ENCODE measurements at places on chromosomes 13 and 19. TPM values are rescaled to one million over a fixed set of nuclear protein-coding genes. Genes with fewer than 3 reads are reported as not detected.
A peak's percentile ranks its signal among the peaks of the same experiment; 100 is the strongest.

DNA sequence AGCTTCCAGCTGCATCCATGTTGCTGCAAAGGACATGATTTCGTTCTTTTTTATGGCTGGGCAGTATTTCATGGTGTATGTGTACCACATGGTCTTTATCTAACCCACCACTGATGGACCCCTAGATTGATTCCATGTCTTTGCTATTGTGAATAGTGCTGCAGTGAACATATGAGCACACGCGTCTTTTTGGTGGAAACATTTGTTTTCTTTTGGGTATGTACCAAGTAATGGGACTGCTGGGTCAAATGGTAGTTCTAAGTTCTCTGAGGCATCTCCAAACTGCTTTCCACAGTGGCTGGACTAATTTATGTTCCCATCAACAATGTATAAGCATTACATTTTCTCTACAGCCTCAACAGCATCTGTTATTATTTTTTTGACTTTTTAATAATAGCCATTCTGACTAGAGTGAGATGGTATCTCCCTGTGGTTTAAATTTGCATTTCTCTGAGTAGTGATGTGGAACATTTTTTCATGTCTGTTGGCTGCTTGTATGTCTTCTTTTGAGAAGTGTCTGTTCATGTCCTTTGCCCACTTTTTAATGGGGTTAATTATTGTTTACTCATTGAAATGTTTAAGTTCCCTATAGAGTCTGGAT, 6.8 kb upstream of the UBE2L5 start:
- DNase-seq = no peak

The ZNF433 gene
- not detected for total RNA-seq

GRCh38 chr13:108786456-108787200, 157.2 kb downstream of the MYO16 start:
- no peak for DNase-seq

- DNase-seq = no peak
Observed at GRCh38 chr19:18539372-18539771, 4.0 kb downstream of the FKBP8 start.

The OR7A5 gene
- total RNA-seq = not detected

DNA sequence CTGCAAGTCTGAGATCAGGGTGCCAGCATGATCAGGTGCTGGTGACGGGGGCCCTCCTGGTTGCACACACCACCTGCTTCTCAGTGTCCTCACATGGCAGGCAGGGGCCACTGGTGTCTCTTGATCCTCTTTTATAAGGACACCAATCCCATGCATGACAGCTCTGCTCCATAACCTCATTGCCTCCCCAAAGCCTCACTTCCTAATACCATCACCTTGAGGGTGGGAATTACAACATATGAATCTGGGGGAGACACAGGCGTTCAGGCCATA, 15.0 kb upstream of the MIER2 start:
- DNase-seq = no peak

The ZNF471 gene
- 9.7 TPM for total RNA-seq

The AMH gene
- total RNA-seq = not detected

The TGFBR3L gene
- not detected for total RNA-seq

The KLC3 gene
- total RNA-seq = not detected

DNA sequence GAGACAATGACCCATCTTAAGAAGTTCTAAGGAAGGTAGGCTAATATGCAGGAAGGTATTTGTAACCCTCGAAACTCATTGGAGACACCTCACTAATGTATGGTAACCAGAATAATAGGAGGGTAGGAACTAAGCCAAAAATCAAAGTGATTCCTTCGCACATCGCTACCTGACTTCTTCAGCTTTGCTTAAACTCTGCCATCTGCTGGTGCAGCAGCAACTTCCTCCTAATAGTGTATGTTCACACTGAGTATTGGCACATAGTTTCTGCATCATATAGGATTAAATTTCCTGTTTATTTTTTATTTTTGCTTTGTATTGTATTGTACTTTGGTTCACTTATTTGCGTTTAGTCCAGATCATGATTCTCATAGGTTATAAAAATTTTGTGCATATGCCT, 676.2 kb downstream of the GPC5 start:
- no peak for DNase-seq

The NEK3 gene
- total RNA-seq = 64.6 TPM

DNA sequence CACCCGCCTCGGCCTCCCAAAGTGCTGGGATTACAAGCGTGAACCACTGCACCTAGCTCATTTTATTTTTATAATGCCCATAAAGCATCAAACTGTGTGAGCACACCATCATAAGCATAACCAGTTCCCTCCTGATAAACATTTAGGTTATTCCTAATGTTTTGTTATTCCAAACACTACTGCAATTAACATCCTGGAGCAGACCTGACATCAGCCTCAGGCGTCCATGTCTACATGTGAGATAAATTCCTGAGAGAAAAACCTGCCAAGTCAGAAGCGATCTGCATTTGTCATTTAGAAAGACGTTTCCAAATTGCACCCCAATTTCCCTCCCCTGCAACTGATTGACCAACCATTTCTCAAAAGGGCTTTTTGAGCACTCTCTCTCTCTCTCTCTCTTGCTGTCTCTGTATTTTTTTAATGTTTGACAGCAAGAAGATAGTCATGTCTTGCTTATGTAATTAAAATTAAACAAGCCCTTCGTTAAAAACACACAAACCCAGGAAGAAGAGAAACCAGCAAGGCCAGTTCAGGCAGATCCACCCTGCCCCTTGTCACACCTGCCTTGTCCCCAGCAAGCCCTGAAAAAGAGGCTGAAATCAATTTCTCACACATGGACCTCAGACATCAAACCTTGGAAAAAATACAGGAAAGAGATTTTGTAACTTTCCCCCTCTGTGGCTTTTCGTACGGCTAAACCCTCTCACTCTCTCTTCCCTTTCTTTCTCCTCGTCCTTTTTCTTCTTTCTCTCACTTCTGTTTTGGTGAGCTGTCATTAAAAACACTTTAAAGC, 9.9 kb downstream of the LYPD3 start:
- no peak for DNase-seq

The CXCL17 gene
- 208 TPM for total RNA-seq

The PEAK3 gene
- not detected for total RNA-seq

DNA sequence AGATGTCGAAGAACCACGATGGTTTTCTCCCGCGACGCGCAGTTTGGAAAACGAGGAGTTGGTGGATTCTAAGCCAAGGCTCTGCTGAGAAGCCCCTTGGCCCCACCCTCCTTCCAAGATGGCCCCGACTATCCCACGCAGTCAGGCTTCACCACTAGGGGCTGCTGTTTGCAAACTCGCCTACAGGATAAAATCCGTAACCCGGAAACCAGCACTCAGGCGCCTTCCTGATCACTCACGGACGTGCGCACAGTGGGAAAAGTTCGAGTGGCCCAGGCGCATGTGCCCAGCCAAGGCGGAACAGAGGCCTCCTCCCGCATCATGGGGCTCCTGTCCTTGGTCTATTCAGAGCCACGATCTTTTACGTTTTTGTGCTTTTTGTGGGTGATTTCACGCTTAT, 19.2 kb upstream of the UQCR11 start:
- DNase-seq = peak; percentile 55

- no peak for DNase-seq
Observed at GRCh38 chr19:30690525-30690924, 318.3 kb downstream of the ZNF536 start.

- no peak for DNase-seq
Observed at GRCh38 chr13:77740097-77740735, 42.7 kb downstream of the SLAIN1 start.

- peak; percentile 81 for DNase-seq
Observed at GRCh38 chr19:5132206-5132560, 163.3 kb downstream of the KDM4B start.

DNA sequence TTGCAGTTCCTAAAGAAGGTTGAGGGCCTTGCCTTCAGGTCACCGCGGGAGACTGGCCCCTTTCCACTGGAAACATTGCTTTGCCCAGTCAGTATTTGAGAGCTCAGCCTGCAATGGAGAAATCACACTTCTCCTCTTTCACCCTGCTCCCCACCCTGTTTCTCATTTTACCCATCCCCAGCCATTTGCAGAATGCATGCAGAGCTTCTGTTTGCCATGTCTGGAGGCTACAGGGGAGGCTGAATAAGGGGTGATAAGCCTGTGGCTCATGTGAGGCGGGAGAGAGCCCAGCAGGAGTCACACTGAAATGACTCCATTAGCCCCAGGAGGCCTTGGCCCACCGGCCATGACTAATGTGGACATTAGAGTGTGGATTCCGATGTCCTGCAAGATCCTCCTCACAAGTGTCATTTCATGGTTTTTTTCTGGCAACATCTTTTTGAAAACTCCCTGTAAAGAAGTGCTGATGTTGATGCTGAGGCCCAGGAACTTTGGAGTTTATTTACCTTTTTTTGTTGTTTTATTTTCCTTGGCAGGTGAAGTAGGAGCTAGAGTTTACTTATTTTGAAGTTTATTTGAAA, 6.3 kb downstream of the SPINT2 start:
- DNase-seq = no peak

The ZNF729 gene
- total RNA-seq = not detected

The LATS2 gene
- 21.4 TPM for total RNA-seq

DNA sequence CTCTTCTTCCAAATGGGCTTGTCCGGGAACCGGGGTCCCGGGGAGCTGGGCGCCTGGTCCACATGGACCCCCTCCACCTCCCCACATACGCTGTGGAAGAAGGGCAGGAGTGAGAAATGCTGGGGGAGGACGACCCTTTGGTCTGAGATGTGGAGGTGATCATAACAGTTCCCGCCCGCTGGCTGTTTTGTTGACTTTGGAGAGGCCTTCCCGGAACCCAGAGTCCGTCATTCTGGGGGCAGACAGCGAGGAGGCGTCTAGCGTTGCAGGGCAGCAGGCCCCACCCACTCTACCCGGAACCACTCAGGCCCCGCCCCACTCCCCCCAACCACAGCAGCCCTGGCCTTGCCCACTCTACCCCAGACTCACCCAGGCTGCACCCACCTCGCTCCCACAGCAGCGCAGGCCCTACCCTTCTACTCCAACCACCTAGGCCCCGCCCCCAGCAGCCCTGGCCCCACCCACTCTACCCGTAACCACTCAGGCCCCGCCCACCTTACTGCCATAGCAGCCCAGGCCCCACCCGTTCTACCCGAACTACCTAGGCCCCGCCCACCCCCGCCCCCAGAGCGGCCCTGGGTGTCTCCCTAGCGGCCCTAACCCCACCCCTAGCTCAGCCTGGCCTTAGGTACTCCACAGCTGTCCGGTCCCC, 7.1 kb downstream of the GPR108 start:
- peak; percentile 96 for DNase-seq

- DNase-seq = no peak
Observed at GRCh38 chr13:79860791-79861190, 379.8 kb downstream of the NDFIP2 start.
